ENCODE measurements at places on chromosomes 2 and 18. TPM values are rescaled to one million over a fixed set of nuclear protein-coding genes. Genes with fewer than 3 reads are reported as not detected.

Gene NCKAP5
- not detected for total RNA-seq

Gene C1QL2
- not detected for total RNA-seq

Gene CXCR4
- 0.70 TPM for total RNA-seq

GRCh38 chr2:203873921-203874631 lies 6.5 kb downstream of the CTLA4 start:
- no peak for DNase-seq

- DNase-seq: no peak
Measured at GRCh38 chr2:136030406-136030805, 45.0 kb upstream of the DARS1 start.

DNA sequence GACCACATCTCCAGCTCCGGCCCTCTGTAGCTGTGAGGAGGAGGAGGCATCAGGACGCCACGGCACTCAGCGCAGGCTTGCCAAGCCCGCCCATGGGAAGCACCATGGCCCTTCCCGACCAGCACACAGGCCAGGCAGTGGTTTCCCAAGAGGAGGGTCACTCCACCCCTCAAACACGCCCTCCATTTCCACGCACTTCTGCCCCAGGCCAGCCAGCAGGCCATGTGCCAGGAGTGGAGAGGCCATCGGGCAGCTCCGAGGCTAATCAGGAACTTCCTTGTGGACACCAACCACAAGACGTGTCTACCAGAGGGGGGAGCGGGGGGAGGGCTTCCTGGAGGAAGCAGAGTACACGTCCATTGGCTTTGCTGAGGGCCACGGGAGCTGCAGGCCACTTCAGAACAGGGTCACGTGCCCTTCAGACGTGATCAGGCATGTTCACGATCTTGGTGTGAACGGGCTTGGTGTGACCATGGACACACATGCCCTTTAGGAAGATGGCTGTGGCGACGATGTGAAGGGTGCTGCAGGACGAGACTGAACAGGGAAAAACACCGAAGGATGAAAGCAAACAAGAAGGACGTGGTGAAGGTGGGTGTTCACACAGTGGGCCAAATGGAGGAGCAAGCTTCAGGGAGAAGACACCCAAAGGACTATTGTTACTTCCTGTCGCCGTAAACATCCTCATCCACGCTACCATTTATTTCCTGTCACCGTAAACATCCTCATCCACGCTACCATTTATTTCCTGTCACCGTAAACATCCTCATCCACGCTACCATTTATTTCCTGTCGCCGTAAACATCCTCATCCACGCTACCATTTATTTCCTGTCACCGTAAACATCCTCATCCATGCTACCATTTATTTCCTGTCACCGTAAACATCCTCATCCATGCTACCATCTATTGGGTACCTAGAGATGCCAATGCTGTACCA lies 6.5 kb upstream of the MTERF4 start:
- no peak for DNase-seq

- no peak for DNase-seq
Measured at GRCh38 chr2:159232456-159233170, 53.9 kb downstream of the WDSUB1 start.

GRCh38 chr2:109185338-109185737 lies 56.3 kb downstream of the SH3RF3 start:
- DNase-seq: no peak

DNA sequence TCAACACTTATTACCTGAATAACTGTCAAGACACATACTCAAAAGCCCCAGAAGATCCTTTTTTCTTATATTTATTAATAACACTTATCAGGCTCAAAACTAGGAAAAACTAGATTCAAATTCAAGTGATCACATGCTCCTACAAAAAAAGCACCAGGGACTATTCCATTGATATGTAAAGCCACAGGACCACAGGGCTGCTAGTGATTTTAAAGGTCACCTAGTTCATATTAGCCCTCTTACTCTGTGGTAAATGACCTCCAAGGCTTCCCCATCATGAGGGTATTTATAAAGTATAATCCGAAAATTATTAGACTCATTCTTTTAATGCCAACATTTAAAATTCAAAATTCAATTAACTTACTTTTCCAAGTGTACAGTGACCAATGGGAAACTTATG lies 52.5 kb downstream of the LRPPRC start:
- no peak for DNase-seq

DNA sequence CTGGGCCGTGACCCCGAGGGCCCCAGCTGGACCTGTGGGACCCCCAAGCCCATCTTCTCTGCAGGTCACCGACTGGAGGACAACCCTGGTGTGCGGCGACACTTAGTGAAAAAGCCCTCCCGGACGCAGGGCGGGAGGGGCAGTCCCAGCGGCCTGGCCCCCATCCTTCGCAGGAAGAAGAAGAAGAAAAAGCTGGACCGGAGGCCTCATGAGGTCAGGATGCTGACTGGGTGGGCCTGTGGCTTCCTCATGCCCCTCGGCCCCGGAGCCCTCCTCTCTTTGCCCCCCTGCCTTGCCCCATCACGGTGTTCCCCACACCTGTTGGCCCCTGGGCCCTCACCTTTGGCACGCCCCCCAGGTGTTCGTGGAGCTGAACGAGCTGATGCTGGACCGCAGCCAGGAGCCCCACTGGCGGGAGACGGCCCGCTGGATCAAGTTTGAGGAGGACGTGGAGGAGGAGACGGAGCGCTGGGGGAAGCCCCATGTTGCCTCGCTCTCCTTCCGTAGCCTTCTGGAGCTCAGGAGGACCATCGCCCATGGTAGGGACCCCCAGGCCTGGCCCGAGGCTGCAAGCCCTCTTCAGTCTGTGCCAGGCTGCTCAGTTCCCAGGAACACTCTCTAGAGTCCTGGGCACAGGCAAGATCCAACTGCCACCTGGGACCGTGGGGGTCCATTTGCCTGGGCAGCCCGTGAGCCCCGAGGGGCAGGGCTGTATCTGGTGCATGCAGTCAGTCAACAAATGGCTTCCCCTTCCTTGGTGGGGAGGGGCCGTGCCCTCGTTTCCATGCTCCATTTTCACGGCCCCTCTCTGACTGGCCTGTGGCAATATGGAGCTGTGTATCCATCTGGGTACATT lies 4.7 kb downstream of the SLC4A3 start:
- DNase-seq: no peak

Gene ANKRD30BL
- total RNA-seq: not detected
